NCI-H2081 treated with DMSO at 0.1 percent for 48 hours (cell line): ENCODE measurements at places on chromosomes 1 and 21.

DNA sequence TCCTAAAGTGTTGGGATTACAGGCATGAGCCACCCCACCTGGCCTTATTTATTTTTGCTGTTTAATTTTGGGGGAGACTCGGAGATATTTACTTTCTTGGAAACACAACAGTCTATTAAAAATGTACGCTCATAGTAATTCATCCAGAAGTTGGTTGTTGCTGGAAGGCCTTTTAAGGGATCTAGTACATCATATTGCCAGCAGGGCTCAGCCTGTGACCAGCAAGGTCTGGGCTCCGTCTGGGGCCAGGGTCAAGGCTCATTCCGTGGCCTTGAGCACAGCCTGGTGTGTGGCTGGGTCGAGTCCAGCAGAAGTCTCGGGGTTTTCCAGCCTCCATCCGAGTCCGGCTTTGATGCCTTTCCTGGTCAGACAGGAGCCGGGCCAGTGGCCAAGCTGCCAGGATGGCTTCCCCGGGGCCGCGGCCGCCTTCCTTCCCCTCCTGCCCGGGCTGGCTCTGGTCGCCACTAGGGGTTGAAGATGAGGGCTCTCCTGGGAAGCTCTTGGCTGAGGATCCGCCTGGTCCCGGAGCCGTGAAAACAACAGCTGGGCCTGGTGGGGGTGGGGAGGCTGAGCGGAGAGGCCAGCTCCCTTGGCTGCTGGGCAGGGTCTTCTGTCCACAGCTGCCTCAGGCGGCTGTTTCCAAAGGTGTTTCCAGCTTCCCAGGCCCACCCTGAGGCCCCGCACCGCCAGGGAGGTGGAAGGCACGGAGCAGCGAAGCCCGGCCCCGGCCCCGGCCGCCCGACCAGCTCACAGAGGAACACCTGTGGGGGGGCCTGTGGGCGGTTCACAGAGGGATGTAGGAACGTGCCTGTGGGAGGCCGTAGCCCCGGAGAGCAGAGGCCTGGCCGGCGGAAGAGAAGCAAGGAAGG, 5.1 kb upstream of the VWA1 start:
- DNase-seq: no peak

DNA sequence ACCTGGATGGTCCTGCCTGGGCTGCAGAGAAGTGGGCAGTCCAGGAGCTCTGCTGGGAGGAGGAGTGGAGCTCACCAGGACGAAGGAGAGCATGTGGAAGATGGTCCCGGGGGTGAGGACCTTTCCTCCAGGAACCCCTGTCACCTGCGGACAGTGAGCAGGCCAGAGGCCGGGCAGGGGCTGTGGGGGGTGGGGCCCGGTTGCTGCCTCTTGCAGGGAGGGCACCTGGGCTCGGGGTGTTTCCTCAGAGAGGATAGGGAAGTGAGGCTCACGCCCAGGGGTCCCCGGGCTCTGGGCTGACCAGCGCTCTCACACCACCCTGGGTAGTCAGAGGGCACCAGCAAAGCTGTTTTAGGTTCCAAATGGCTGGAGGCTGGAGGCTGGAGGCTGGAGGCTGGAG, 22.7 kb upstream of the PEX10 start:
- DNase-seq: no peak

- DNase-seq: no peak
Observed at GRCh38 chr1:155931332-155932038, 2.7 kb downstream of the KHDC4 start.

- DNase-seq: no peak
Observed at GRCh38 chr1:200619894-200620272, 668 bp downstream of the KIF14 start.

GRCh38 chr1:204286831-204287421, 72.8 kb downstream of the PLEKHA6 start:
- no peak for DNase-seq

DNA sequence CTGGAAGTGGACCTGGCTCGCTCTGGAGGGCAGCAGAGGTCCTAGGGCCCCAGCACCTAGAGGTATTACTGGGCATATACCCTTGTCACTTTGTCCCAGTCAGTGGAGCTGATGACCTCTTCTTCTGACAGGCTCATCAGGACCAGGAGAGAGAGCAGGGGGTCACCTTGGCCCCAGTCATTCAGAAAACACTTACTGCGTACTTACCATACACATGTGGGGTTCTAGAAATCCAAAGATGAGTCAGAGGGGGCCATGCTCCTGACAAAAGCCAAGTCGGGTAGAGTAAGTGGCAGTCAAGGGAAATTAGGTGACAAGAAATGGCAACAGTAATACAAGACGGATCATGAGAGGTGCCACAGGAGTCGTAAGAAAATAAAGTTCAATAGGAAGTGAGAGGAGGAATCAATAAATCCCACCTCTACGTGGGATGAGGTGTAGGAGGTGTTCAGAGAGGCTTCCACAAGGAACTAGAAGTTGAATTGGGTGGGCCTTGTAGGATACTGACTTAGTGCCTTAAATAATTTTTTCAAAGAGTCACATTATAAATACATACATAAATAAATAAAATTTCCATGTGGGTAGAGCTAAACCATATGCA, 6.8 kb downstream of the KCNC4 start:
- DNase-seq: no peak

DNA sequence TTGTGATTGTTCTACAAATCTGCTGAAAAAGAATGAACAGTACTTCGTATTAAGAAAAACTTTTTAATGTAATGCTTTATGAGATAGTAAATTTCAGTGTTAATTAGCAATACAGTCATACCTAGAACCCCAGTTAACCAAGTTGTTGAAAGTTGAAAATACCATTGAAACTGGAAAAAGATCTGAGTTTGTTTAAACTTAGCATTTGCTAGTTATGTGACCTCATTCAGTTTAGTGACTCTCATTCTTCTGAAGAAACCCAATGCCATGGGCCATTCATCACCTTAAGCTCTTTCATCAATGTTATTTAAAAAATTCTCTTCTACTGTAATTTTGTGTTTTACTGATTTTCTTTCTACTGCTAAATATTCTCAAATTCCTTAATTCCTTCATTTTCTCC, 20.2 kb downstream of the RCOR3 start:
- DNase-seq: no peak

- DNase-seq: no peak
Observed at GRCh38 chr1:34983700-34984355, 1.3 kb downstream of the TMEM35B start.
